ENCODE measurements at places on chromosomes 3 and 15.

DNA sequence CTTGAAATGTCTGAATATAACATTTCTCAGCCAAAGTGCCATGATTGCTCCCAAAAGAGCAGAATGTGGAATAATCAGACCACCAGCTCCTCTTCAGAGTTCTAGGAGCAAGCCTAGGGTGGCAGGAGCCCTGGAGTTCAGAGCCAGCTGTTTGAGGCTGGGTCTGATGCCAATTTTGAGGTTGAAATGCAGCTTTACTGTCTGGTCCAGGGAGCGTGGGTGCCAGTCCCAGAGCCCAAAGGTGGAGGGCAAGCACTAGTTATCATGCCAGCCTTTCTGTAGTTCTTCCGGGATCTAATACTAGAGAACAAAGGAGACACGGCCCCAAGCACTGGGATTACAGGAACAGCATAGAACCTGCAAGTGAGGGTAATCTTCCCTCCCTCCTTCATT lies 69.3 kb downstream of the TNFAIP8L3 start:
- no peak for DNase-seq

DNA sequence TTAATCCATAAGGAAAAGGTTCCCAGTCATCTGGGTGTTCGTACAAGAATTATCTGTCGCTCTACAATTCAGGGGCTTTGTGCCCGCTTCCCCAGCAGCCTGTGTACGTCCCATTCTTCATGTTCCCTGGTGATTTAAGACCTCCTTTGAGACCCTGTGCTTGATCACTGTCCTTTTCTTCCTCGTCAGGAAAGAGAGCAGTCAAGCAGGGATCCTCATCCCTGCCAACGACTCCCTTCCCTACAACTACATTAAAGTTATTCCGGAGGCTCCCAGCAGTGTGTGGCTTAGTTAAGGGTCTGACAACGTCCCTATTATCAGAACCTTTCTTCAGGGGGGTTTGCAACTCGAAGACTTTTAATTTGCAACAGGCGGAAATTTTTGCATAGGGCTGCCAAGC lies 175.7 kb downstream of the FOXP1 start:
- DNase-seq = no peak

DNA sequence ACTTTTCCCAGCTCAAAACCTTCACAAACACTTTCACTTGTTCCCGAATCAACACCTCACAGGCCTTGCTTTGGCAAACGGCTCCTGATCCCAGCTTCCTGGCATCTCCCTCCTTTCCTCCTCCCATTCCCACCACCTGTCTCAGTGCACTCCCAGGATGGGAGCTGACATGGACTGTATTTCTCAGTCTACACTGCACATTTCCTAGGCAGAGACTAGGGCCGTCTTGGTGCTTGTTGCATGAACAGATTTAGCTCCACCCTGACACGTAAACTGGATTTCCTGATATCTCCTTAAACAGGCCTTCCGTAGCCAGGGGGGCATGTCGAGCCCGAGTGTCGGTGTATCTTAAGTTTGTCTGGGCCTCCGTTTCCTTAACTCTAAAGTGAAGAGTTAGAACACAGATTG lies 790 bp upstream of the WHAMM start:
- no peak for DNase-seq

DNA sequence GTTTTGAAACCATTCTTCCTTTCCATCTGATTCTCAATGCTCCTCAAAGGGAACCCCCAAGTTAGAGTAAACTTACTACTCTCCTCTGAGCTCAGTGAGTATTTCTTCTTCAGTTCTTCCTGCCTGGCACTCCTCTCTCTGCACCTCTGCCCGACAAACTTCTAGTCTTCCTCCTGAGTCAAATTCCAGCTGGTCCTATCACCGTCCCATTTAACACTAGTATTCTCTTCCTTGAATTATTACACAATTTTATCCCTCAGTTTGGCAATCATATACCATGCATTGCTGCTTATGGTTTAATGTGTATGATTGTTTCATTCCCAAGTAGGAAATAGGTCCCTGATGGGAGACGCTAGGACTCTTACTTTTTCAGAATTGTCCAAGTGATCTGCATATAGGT lies 279.7 kb downstream of the MECOM start:
- no peak for DNase-seq

DNA sequence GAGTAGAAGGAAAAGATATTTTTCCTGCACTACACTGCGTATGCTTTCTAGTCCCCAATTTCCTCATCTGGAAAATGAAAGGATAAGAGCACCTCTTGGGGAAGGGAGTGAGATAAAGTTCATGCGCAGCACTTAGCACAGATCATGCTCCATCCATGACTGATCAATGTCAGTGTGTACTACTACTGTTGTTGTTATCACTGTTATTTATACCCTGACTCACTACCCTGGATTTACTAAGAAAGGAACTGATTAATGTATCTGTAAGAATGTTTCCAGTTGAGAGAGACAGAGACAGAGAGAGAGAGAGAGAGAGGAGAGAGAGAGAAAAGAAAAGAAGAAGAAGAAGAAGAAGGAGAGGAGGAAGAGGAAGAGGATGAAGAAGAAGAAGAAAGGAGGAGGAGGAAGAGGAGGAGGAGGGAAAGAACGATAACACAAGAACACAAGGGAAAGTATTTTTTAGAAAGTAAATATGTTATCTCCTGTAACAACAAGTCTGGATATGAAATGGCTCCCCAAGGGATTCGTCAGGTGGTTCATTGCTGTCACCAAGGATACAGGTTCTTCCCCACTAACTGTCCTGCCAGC lies 212.2 kb upstream of the PROK2 start:
- DNase-seq = no peak

DNA sequence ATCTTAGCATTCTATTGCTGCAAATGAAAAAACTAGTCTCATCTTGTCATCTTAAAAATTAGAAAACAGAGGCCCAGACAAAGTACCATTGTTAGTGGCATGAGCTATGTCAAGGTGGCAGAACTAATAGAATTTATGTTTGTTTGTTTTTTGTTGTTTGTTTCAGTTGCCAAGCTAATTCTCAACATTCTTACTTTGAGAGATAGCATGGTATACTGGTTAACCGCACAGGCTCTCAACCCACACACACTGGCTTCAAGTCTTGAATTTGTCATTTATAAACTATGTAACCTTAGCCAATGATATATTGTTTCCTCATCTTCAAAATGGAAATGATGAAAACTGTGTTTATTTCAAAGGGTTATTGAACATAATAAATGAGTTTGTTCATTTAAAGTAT lies 367.6 kb upstream of the PLSCR5 start:
- DNase-seq = no peak

DNA sequence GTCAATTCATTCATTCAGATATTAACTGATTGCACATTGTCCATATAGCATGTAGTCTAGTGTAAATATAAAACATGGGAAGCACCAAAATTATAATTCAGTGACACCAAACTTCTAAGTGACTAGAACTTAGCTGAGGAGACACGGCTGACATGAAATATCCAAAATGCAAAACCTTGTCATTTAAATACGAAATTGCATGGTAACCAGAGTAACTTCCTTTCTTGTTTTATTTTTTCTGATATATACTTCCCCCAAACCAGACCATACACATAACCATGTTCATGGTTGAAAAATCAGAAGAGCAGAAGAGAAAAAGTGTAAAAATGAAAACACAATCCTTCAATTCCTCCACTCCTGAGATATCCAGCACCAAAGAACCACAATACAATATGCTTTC lies 38.0 kb downstream of the CBLB start:
- DNase-seq = no peak

GRCh38 chr3:51874411-51874810 lies 990 bp downstream of the IQCF5 start:
- no peak for DNase-seq
